ENCODE measurements at places on chromosomes 11 and 22.

GRCh38 chr22:37752189-37753087 is 55.3 kb upstream of the GCAT start:
- DNase-seq, result no peak

DNA sequence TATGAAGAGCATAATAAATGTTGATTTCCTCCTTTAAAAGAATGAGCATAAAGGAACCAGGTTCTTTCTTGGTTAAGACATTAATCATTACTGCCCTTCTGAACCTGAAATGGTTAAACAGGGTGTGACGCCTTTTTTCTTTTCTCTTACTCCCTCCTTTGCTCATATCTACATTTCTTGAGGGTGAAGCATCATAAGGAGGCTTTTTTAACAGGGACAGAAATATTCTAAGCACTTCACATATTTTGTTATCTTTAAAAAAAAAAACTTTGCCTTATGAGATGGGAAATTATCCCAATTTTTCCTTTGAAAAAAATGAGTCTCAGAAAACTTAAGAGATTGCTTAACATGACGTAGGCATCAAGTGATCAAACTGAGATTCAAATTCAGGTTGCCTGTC is 1036.3 kb upstream of the TENM4 start:
- DNase-seq, result no peak

GRCh38 chr11:31823644-31824331 is 12.7 kb upstream of the PAX6 start:
- no peak for DNase-seq

DNA sequence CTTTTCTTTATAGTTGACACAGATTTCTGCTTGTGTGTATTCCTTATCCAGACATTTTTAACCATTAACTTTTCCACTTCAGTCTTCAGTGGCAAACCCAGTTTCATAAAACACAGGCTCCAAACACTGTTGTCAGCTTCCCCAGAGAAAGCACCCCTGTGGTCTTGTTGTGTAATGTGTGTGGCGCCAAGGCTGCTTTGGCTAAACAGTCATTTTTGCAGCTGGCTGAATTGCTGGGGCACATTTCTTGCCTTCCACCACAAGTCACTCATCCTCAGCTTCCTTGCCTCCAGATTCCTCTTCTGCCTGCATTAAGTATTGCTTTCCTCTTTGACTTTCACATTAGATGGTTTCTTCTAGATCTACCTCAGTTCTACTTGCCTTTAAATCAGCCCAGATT is 40.5 kb downstream of the ARHGAP1 start:
- no peak for DNase-seq

DNA sequence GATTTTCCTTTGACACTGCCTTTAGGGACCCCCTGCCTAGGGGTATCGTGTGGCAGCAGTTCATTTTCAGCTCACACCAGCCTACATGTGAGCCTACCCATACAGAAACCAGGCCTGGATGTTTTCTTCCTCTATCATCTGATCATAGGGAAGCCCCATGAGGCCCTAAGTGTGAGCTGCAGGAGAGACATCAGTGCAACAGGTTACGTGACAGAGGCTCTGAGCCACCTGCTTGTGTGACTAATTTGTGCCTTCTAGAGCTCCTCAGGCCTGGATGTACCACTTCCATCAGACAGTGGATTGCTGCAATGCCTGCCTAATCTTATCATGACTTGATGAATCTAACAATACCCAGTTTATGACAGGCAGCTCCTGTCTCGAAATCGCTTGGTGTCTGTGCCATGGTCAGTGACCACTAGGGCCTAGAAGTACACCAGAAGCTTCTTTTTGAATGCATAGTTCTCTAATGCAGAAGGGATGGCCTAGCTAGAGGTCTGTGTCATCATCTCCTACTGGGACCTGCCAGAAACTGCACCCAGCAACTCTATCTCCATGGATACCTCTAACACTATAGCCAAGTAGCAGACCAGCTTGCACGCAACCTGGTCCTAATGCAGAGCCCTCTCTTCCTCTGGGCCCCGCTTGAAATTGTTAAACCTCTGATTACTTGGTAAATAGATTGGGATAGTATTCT is 109.7 kb upstream of the CLPB start:
- no peak for DNase-seq

DNA sequence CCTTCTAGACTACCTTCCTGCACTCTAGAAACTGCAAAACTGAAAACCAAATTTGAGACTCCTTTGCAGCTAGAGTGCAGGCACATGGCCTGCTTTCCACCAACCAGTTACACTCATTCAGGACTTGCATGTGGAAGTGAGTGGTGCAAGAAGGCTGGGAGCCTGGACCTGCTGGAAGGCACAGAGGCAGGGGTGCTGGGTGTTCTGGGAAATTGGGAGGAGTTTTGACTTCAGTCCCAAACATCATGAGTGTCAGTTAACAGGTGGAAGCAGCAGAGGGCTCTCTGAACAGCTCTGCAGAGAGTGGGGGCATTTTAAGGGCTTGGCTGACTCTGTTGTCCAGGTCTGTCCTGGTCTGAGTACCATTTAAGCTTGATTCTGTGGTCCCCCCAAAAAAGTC is 49.3 kb upstream of the SYT13 start:
- no peak for DNase-seq

- no peak for DNase-seq
Measured at GRCh38 chr11:1743585-1744136, 6.7 kb downstream of the IFITM10 start.

Data from CD4-positive, alpha-beta T cell treated with Interleukin-4 for 4 hours (primary cell).